HCT116 (cell line): ENCODE measurements at places on chromosomes 12 and 14. TPM values are rescaled to one million over a fixed set of nuclear protein-coding genes. Genes with fewer than 3 reads are reported as not detected.

Gene SCNN1A
- total RNA-seq: 118 TPM

Gene BRI3BP
- 40.1 TPM for total RNA-seq

Gene DEGS2
- 1.8 TPM for total RNA-seq

Gene RTL1
- not detected for total RNA-seq

Gene LYZ
- total RNA-seq: 1.3 TPM

Gene HOXC10
- total RNA-seq: 3.8 TPM

Gene CFAP54
- total RNA-seq: 0.25 TPM

Gene GARIN6
- not detected for total RNA-seq

Gene PHLDA1
- total RNA-seq: 231 TPM

Gene ZNF641
- 12.1 TPM for total RNA-seq

Gene SLCO1B1
- 0.32 TPM for total RNA-seq

Gene PRB2
- total RNA-seq: not detected

Gene HOXC12
- not detected for total RNA-seq
